ENCODE measurements at places on chromosomes 4 and X.

- no peak for DNase-seq
Measured at GRCh38 chrX:50168241-50168687, 32.5 kb downstream of the AKAP4 start.

DNA sequence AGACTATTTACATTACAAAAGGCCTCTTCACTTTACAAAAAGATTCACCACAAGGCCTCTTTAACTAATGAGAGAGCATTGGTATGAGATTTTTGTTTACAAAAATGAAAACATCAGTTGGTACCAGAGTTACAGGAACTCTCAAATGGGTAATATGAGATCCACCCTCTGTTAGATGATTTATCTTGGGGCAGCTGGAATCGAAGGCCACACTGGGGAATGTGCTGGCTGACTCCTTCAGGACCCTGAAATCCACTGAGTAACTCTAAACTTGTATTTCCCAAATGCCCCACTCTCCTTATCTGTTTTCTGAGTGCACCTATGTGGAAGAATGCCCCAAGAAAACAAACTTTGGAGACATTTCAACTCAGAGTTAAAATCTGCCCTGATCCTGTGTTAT lies 232.9 kb upstream of the F9 start:
- no peak for DNase-seq

GRCh38 chrX:37818031-37818430 lies 29.3 kb downstream of the DYNLT3 start:
- DNase-seq, result no peak

- no peak for DNase-seq
Measured at GRCh38 chr4:129278868-129279267, 182.9 kb downstream of the C4orf33 start.

GRCh38 chr4:163111588-163111987 lies 55.1 kb downstream of the NAF1 start:
- no peak for DNase-seq

DNA sequence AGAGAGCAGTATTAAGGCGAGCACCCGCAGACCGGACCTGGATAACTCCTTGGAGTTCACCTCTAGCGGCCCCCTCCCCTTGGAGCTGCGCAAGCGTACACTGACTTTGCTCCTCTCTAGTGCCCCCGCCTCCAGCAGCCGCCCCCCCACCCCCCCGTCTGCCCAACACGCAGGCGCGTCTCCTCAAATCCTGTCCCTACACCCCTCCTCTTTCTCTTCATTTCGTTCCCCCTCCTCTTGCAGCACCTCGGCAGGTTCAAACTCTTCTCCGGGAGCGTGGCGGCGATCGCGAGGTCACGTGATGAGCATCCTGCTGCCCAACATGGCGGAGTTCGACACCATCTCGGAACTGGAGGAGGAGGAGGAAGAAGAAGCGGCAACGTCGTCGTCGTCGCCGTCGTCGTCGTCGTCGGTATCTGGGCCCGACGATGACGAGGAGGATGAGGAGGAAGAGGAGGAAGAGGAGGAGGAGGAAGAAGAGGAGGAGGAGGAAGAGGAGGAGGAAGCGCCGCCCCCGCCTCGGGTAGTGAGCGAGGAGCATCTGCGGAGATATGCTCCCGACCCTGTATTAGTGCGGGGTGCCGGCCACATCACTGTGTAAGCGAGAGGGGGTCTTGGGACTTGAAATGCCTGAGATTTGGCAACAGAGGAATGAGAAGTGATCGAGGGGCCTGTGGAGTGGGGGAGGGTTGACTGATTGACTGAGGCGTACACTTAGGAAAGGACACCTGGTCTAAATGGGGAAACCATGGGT lies at the start of gene CHIC1:
CHIC1 (plus strand) TSS at position 214 of the 754 bp plus-strand sequence; CDS start at position 302, 88 bp downstream.
- peak; percentile 80 for DNase-seq

DNA sequence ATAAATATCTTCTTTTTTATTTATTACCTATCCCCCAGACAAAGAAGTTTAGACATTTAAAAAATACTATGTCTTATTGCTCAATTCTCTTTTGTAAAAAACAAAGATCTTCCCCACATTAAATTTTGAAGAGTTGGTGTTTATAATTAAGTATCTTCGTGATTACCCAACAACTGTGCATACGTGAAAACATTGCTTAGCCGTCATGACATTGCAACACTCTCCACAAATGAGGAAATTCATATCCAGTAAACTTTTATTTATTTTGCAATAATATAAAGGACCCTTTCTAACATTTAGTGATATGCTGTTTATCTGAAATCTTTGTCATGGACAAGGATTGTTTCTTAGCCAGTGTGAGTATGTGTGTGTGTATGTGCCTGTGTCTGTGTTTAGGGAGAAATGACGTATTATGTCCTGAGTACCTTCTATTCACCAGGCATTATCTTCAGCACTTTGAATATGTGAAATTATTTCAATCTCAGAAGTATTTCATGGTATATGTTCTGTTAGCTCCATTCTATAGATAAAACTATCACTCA lies 26.1 kb upstream of the EREG start:
- no peak for DNase-seq

DNA sequence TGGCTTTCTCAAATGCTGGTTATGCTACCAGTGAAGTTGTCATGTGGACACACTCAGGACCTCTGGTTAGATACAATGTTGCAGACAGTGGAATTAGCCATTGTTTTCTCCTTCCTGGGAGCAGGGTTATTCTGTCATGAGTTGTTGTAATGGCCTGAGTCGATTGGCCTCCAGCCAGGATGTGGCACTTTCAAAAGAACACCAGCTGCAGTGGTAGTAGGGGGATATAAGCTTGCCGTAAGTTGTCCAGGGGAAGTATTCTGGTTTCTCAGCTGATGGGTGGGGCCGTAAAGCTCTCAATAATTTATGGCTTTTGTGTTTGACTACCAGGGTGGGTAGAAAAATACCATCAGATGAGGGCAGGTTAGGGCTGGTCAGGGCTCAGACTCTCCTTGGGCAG lies 697.5 kb upstream of the GNPDA2 start:
- no peak for DNase-seq

- DNase-seq, result no peak
Measured at GRCh38 chrX:120536061-120536460, 24.7 kb downstream of the CUL4B start.

- DNase-seq, result no peak
Measured at GRCh38 chr4:113411496-113411938, 350.0 kb downstream of the CAMK2D start.

All from activated CD4-positive, alpha-beta T cell treated with anti-CD3 and anti-CD28 coated beads for 36 hours (primary cell).